GM23338 (cell line): ENCODE measurements at places on chromosomes 3 and 15.

- DNase-seq = no peak
Measured at GRCh38 chr3:87706176-87706575, 352.6 kb downstream of the CGGBP1 start.

GRCh38 chr15:77527164-77527778 lies 105.4 kb downstream of the LINGO1 start:
- DNase-seq = peak; percentile 39

DNA sequence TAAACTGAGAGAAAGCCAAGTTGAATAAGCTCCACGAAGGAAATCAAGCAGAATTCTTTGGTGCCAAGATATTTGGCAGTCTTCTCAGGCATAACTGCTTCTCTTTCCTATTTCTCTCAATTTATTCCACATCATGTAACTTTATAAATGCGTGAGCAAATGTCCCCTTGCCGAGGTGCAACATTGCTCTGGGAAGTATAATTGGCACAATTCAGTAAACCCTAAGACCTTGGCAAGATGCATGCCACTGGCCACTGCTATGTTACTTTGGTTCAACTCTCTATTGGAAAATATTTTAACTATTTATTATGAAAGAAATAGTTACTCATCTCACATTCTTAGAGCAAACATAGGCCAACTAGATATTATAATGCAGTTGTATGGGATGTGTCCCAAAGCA lies 170.2 kb downstream of the SUCNR1 start:
- DNase-seq = no peak

- no peak for DNase-seq
Measured at GRCh38 chr3:101656651-101657050, 20.3 kb downstream of the ZBTB11 start.

- DNase-seq = no peak
Measured at GRCh38 chr3:58082047-58082446, 73.8 kb downstream of the FLNB start.

GRCh38 chr15:93073465-93073952 lies 15.5 kb downstream of the RGMA start:
- peak; percentile 63 for DNase-seq

GRCh38 chr3:18290157-18290556 lies 135.0 kb downstream of the SATB1 start:
- DNase-seq = no peak

- no peak for DNase-seq
Measured at GRCh38 chr3:13167064-13167743, 94.0 kb upstream of the IQSEC1 start.

GRCh38 chr3:143207338-143207961 lies 87.9 kb downstream of the CHST2 start:
- no peak for DNase-seq

- no peak for DNase-seq
Measured at GRCh38 chr3:71641674-71642073, 58.1 kb upstream of the FOXP1 start.

- DNase-seq = no peak
Measured at GRCh38 chr15:42727750-42728381, 9.1 kb downstream of the CDAN1 start.

- no peak for DNase-seq
Measured at GRCh38 chr3:178181088-178181487, 355.1 kb upstream of the KCNMB2 start.

DNA sequence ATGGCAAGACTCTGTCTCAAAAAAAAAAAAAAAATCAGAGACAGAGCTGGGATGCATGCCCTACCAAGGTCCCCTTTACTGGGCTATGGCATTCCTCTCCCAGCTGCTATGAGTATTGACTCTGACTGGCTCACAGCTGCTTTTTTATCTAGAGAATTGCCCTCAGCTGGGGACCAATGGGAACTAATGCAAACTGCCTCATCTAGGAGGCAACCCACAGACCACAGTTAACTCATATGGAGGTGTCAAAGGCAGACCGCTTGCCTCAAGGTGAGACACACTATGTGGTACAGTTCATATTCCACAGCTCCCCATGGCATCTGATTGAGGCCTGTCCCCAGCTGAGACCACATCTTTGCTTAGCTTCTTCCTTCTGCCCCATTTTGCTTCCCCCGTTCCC lies 183.5 kb upstream of the EOMES start:
- no peak for DNase-seq

DNA sequence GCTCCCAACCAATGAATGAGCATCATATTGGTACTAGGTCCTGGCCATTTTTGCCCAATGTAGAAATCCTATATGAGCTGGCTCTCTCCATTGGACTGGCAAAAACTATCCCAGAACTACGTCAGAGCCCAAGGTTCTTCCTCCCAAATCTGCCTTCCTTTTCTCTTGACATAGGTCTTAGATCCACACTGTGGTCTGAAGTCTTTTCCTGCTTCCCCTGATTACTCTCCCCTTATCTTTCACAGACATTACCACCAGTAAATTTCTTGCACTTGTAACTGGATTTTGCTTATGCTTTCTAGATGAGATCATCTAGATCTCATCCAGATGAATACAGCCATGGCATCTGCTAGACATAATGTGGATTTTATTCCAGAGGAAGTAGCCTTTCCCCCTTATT lies 141.2 kb upstream of the GADL1 start:
- DNase-seq = no peak

GRCh38 chr3:160319322-160319721 lies 79.7 kb downstream of the IFT80 start:
- no peak for DNase-seq

GRCh38 chr15:51751697-51752683 lies 593 bp downstream of the TMOD2 start:
- DNase-seq = peak; percentile 69

DNA sequence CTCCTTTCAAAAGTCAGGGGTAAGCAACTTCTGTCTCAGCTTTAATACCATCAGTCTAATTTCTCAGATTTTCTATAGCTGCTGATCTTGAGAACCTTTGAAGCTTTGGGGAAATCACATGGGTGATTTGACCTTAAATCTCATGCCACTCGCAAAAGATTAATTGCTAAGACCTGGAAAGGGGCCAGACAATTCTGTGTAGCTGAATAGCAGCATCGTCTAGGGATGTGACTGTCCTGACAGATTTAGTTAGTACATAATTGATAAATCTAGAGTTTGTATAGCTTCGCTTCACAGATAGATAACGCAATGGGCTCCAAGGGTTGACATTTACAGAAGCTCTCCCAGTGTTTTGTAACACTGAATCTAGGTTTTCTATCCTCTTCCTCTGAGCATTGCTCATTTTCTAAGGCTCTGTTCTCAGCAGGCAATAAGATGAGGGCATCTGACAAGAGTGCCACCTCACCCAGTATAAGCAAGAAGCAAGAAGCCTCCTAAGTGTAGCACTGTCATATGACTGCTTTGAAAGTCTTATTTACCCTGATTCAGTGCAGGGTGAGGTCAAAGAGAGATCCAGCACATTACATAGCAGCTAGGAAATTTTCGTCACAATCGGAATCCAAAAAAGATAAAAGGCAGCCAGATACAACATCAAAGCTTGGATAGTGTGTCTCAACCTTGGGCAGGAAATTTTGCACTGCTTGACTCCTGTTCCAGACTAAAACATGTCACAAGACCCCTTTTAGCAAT lies 47.7 kb upstream of the DUT start:
- DNase-seq = no peak

DNA sequence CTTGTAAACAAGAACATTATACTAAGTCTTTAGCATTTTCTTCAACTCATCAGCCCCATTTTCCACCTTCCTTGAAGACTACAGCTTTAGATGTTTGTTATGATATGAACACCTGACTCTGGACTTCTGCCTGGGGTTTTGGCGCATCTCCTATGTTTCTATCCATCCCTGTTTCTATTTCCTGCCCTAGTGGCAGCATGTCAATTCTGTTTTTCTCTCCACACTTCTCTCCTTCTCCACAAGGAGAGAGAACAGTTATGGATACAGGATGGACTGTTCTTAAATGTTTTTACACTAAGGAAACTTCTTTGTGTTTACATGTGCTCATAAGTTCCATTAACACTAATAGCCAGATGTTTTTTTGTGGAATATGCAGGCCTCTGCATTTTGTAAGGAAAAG lies 423.3 kb upstream of the IL12A start:
- no peak for DNase-seq

DNA sequence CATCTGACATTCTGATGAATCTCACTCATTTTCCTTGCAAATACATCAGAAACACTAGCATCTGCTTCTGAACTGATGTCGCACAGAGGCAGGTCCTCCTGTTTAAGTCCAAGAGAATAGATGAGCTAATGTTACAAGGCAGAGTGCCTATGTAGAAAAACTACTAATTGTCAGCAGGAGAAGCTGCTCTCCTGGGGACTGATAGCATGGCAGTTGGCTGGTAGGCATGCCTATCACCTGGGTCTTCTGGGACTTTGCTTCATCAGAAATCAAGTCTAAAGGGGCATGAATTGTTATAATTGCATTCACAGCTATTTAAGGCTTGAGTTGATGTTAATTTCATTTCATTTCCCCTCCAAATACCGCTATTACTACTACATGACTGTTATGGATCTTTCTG lies 457.2 kb downstream of the RAP2B start:
- DNase-seq = no peak

DNA sequence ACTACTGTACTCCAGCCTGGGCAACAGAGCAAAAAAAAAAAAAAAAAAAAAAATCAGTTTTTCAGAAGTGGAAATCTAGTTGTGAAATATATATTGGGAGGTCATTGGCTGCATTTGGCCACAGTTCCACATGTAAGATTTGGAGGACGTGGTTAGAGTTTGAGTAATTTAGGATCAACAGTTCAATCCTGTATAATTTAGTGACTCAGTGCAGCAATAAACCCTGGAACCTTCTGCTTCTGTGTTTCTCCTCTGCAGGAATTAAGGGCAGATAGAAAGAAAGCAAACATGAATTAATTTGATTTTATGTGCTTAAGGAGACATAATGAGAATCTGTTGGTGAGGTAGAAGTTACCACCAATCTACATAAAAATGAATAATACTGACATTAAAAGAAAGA lies 347.0 kb downstream of the PTPRG start:
- DNase-seq = no peak

DNA sequence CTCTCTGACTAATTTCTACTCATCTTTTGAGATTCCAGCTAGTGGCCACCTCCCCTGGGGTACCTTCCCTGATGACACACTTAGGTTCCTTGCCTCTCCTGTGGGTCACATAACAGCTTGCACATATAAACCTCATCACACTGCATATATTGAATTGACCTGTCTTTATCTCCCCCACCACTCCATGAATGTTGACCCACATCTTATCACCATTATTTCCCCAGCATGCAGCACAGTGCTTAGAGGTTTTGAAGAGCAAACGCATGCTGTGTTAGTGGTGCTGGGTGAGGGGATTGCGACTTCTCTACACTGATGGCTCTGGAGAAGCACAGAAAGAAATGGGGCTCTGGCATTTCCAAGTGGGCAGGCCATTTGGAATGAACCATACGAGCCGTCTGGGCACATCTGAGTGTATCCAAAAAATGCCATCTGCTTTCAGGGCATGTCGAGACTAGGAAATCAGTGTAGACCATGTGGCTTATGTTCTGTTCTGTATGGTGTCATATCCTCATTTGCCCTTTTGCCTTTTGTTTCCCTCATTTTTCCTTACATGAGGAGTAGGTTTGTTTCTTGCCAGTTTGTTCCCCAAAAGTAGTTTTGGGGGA lies 333.2 kb upstream of the TRIM42 start:
- no peak for DNase-seq

GRCh38 chr15:96627031-96627568 lies 296.6 kb downstream of the NR2F2 start:
- no peak for DNase-seq

DNA sequence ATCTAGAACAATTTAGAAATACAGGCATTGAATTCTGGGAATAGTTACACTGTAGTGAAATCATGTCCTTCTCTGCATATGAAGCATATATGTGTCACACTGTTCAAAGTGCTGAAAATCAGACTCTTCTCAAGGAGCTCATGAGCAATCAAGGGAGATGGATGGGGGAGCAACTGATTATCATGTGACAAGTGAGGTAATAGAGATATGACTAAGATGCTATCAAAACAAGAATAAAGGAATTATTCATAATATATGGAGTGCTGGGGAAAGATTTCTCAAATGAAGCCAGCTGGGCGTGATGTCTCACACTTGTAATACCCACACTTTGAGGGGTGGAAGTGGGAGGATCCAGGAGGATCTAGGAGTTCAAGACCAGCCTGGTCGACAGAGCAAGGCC lies 74.9 kb upstream of the CHRNB4 start:
- DNase-seq = no peak

DNA sequence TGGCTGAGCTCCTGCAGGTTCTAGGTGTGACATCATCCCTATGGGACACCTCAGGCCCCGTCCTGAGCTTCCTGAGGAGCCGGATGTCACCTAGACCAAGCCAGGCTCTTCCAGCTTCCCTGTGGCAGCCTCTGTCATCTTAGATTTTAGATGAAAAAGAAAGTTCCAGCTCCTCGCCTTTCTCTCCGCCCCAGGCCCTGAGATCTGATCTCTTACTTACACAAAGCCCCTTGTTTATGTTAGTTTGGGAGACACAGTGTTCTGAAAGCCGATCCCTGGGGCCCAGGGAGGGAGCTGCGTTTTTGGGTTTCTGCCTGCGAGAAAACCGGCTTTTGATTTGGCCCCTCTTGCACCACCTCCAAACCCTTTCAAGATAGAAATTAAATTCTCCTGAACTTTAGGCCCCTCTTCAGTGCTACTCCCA lies 40.2 kb upstream of the FAM107A start:
- no peak for DNase-seq

DNA sequence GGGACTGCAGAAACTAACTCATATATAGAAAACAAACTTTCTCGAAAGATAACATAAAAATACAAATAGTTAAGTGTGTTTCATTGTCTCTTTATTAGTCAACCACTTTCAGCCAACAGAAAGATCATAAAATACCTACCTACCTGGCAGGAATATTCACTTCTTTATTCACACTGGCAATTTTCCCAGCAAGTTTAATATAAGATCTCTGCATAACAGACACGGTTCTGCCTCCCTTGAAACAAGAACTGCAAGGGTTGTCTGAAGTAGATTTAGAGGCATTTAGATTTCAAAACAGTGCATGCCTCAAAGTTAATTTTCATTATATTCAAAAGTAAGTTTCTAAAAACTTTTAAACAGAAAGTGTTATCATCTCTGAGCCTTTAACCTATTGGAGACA lies 7.1 kb downstream of the NPTN start:
- DNase-seq = no peak

GRCh38 chr15:90597577-90597976 lies 67.9 kb downstream of the CRTC3 start:
- DNase-seq = no peak

DNA sequence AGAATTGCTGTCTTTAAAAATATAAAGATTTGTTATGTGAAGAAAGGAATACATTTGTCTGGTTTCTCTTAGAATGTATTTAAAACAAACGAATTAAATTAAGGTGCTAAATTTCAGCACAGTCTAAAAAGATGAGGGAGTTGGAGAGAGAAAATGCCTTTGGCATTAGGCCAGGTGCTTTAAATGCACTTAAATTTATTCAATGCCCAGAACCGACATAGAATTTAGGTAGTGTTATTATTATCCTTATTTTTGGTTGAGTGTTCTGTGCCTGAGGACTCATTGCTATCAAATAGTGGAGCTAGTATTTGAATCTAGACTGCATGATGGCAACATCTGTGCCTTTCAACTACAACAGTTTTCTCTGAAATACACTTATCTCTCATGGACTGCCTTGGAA lies 287.5 kb downstream of the RBMS3 start:
- no peak for DNase-seq

- DNase-seq = peak; percentile 89
Measured at GRCh38 chr15:66603301-66604179, 37.7 kb upstream of the LCTL start.
